ENCODE measurements at places on chromosomes 4 and X.
A peak's percentile ranks its signal among the peaks of the same experiment; 100 is the strongest.

GRCh38 chrX:117327373-117327772 lies 789.2 kb downstream of the KLHL13 start:
- no peak for DNase-seq

GRCh38 chrX:26954029-26954428 lies 509.1 kb downstream of the PPP4R3C start:
- no peak for DNase-seq

DNA sequence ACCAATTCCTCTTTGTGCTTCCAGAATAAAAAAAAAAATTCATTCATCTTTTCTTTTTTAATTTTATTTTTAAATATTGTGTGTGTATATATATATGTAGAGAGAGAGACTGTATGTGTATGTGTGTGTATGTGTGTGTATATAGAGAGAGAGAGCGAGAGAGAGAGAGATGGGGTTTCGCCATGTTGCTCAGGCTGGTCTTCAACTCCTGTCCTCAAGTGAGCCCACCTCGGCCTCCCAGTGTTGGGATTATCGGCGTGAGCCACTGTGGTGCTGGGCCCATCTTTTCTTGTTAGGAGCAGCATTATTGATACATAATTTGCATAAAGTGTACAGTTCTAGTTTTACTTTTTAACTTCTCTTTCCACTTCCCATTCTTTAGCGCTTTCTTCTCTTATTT lies 33.6 kb downstream of the KDM6A start:
- no peak for DNase-seq

GRCh38 chr4:151864068-151864467 lies 103.3 kb upstream of the GATB start:
- no peak for DNase-seq

DNA sequence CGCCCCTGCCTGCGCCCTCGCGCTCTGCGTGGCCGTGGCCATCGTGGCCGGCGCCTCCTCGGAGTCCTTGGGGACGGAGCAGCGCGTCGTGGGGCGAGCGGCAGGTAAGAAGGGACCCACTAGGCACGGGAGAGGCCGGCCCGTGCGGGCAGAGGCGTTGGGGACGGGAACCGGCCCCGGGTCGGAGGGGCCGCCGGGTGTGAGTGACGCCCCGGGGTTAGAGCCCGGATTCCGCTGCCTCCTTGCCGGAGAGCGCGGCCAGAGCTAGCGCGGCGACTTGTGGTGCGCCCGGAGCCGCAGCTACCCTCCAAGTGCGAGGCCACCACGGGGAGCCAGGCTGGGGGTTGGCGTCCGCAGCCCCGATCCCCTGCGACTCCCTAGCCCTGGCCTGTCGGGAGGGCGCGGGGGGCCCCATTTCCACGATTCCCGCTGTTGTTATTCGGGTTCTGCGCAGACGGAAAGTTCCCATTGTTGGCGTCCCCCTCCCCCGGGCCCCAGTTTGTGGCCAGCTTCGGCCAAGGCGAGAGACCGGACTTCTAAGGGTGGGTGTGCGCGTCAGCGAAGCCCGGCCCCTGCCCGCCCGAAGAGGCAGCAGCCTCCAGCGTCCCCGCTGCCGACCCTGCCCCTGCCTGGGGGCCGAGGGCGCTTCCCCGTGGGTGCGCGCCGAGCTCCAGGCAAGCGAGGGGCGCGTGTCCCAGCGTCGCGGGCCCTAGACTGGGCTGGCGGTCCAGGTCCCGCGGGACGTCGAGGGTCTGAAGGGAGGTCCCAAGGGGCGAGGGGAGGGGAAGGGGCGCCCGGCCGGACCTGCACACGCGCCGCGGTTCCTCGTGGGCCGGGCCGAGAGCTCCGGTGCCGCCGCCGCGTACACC lies 1.1 kb downstream of the FGFR3 start:
- DNase-seq: no peak

GRCh38 chr4:73998040-73999011 lies at the start of gene CXCL5:
Gene CXCL5, minus strand, starts transcription at chr4:73998677. Its CDS starts 96 bp downstream, at chr4:73998581.
- DNase-seq: peak; percentile 17

DNA sequence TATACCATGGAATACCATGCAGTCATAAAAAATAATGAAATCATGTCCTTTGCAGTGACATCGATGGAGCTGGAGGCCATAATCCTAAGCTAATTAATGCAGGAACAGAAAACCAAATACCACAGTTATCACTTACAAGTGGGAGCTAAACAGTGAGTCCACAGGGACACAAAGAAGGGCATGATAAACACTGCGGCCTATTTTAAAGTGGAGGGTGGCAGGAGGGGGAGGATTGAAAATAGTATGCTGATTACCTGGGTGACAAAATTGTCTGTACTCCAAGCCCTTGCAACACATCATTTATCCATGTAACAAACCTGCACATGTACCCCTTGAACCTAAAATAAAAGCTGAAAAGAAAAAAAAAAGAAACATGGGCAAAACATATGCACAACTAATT lies 16.7 kb upstream of the SLC9B1 start:
- no peak for DNase-seq

- no peak for DNase-seq
Observed at GRCh38 chrX:84873176-84873575, 130.5 kb upstream of the APOOL start.

DNA sequence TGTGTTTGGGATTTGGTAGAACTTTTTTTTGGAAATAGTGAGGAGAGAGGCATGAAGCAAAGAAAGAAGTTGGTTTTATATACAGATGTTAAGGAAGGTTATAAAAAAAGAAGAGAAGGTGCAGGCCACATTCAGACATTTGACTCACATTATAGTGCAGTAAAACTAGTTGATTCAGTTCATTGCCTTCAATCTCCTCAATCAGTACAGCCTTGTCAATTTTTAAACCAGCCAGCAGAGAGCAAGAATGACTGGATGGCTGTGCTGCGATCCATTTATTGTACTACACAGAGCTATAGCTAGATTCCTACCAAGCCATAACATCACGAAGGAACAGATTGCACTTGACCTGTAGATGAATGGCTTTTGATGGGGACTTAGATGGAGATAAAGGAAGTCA lies 79.7 kb upstream of the LSM6 start:
- DNase-seq: no peak

DNA sequence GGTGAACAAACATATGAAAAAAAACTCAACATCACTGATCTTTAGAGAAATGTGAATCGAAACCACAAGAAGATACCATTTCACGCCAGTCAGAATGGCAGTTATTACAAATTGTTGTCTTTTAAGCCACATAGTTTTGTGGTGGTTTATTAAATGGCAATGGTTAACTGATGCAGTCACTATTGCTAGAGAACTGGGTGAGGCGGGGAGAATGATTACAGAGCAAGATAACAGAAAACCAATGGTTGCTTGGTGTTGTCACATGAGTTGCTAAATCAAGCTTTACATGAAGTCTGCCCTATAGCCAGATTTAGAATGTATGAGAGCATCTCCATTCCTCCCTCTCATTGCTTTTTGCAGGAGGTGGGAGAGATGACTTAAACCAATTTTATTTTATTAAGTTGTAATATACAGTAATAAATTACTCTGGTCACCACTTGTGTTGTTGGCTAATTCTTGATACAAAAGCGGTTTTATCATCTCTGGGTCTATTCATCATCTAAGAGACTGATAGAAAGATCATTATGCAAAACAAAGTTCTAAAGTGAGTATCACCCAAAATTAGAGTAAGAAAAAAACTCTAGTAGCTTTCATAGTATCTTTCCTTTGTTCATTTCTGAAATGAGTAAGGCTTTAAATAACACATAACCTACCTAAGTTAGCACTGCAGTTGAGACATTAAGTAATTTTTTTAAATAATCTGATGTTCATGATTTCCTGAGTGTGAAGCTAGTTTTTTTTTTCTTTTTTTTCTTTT lies 859.5 kb downstream of the STIM2 start:
- no peak for DNase-seq

DNA sequence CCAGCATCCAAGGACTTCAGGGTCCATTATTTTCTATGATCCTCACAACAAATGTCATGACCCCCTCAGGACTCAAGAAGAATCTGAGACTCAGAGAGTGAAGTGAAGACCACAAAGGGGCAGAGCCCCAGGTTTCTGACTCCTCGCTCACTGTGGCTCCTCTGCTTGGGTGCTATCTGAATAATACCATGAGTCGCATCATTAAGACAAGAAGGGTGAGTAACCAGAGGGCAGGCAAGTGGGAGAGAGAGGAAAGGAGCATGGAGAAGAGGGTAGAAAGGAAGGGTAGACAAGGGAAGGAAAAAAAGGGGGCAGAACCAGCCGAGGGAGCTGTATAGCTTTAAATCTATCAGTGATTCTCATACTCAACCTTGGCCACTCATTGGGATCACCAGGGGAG lies 15.5 kb upstream of the HSD17B10 start:
- no peak for DNase-seq

DNA sequence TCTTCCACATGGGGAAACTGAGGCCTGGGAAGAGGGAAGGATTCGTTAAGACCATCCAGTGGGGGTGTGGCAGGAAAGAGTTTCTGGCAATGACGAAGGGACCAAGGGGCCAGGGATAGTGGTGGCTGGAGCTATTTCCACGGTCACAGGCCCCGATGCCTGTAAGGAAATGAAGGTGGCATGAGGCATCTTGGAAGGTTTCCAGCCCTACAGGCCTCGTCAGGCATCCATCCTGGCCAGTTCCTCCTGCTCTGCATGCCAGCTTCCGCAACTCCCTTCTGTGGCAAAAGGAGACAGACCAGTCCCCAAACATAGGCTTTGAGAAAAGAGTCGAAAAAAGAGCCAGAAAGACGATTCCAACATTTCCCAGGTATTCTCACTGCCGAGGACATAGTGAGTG lies 9.2 kb upstream of the C4orf50 start:
- DNase-seq: no peak

DNA sequence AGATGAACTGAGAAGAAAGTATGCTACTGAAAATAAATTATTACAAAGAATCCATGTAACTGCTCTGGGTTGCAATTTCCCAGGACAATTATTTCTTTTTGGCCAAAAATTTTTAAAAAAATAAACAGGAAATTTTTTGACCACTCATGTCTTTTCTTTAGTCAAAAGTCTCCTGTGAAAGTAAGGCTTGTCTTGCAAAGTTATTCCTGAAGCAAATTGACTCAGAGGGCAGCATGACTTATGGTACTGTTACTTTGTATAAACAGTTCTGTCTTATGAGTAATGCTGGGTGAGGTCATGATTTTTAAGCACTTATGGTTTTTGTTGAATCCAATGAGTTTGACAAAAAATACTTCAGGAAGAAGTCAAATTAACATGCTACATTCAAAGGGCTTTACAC lies 292.8 kb upstream of the ARSJ start:
- peak; percentile 90 for DNase-seq

DNA sequence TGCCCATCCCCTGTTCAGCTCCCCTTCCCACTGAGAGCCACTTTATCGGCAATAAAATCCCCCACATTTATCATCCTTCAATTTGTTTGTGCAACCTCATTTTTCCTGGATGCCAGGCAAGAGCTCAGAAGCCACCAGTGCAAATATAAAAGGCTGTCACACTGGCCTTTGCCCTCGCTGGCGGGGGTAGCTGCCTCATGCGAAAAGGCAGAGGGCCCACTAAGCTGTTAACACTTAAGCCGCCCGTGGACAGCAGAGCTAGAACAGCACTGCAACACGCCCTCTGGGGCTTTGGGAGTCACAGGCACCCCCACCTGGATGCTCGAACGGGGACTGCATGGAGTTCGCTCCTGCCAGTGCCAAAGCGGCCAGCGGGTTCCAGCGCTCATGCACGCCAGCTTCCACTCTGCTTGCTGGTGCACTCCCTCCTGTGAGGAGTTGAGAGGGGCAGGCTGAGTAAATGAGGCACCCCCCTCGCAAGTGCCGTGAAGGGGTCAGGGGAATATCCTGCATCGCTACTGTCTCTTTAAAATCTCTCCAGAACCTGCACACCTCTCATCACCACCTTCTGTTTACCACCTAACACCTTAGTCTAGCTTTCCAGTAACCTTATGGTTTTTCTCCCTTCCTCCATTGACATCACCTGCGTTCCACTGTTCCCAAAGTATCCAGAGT lies 99.5 kb downstream of the SORBS2 start:
- DNase-seq: no peak

- DNase-seq: no peak
Observed at GRCh38 chr4:67550857-67551256, 5.6 kb upstream of the CENPC start.

DNA sequence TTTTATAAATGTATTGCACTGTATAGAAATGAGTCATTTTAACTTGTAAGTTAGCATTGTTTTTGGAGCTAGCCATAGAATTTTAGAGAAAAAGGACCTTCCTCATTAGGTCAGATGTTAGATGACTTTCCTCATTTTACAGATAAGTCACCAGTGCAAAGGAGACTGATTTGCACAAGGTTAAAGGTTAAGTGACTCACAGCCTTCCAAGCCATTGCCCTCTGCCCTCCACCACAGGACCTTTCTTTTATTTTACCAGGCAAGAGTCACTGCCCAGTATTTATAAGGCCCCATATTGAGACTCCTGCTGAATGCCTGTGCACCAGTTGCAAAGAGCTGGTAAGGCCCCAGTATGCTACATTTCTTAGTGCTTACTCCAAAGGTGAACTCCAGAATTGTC lies 4.2 kb upstream of the ABCG2 start:
- DNase-seq: no peak

DNA sequence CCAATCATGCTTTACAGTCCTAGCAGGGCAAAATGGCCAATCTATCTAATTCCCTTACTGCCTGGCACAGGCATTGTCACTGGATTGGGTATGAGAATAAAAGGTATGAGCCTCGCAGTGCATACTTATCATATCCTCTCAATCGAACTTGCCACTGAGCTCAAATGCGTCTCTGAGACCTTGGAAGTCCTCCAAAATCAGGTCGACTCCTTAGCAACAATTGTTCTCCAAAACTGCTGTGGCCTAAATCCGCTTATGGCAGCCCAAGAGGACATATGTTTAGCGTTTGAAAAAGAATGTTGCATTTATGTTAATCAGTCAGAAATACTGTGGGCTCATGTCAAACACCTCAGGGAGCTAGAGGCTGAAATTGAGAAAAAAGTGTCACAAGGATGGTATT lies 69.7 kb downstream of the SPIN4 start:
- DNase-seq: no peak

- no peak for DNase-seq
Observed at GRCh38 chr4:108681321-108681809, 31.0 kb downstream of the OSTC start.

GRCh38 chrX:107565015-107565414 lies 63.3 kb upstream of the PRPS1 start:
- no peak for DNase-seq

DNA sequence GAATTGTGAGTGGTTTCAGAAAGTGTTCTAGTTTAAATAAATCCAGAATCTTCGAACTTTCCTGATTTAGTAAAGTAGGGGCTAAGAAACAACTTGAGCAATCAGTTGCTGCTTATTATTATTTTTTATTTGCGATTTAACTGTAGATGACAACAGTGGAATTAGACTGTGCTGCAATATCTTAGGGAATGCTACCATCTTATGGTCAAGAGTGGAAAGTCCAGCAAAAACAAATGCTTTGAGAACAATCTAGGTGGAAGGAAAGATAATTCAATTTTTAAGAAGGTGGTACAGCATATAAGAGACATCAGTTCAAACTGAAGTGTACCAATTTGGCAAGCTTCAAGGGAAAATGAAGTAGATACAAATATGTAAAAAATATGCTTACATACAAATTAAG lies 73.3 kb downstream of the CYLC1 start:
- no peak for DNase-seq

GRCh38 chr4:47505666-47506065 lies 20.6 kb downstream of the ATP10D start:
- peak; percentile 35 for DNase-seq

- no peak for DNase-seq
Observed at GRCh38 chr4:16942491-16942890, 44.0 kb upstream of the LDB2 start.

- no peak for DNase-seq
Observed at GRCh38 chr4:52659722-52660261, 691 bp upstream of the USP46 start.

GRCh38 chr4:84249521-84249920 lies 249.6 kb downstream of the NKX6-1 start:
- DNase-seq: no peak

- no peak for DNase-seq
Observed at GRCh38 chr4:69445388-69445787, 50.3 kb downstream of the UGT2B4 start.
